Spleen (tissue), 13 donors: ENCODE measurements at places on chromosomes 12 and 14.

DNA sequence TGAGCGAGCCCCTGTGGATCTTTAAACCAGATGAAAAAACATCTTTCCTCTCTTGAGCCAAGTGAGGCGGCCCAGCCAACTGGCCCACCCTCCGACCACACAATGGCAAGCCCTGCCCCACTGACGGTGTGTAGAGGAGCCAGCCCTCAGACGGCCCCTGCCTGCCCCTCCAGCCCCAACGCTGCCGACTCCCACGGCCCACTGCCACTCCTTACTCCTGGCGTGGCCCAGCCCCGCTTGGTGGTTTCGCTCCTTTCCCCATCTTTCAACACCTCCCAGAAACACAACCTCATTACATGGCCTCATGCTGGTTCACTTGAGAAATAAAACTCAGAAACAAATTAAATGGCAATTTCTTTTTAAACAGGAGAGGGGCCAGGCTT, 80.6 kb upstream of the DICER1 start:
- H3K36me3 ChIP-seq, result no peaks in the 10 kb centered on the region
- H3K27ac ChIP-seq, result no peak overlapping the region
- no peak overlapping the region for H3K4me3 ChIP-seq
- DNase-seq, result peak; percentile 62

GRCh38 chr14:34303811-34304210, 158.2 kb downstream of the SPTSSA start:
- H3K27ac ChIP-seq, result no peak overlapping the region
- DNase-seq, result no peak
- no peaks in the 10 kb centered on the region for H3K36me3 ChIP-seq
- no peak overlapping the region for H3K4me3 ChIP-seq
- H3K27me3 ChIP-seq, result no peaks in the 10 kb centered on the region

DNA sequence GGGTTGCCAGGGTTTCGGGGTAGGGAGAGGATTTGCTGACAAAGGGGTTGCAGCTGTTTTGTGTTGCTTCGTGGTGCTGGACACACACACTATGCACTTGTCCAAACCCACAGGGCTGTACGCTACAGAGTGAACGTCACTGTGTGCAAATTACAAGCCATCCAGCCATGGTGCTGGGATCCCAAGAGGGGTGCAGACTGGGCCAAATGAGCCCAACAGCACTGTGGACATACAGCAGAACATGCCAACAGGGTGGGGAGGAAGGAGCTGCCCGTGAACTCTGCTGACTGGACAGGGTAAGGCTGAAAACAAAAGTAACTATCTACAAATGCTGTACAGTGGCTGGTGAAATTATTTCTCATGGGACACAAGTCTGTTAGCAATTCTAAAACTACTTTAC, 25.2 kb downstream of the POLE start:
- no peaks in the 10 kb centered on the region for H3K27me3 ChIP-seq
- H3K4me3 ChIP-seq, result no peak overlapping the region
- DNase-seq, result no peak
- H3K4me1 ChIP-seq, result peaks cover 81% of the 10 kb centered on the region
- H3K27ac ChIP-seq, result no peak overlapping the region
- peaks cover 100% of the 10 kb centered on the region for H3K36me3 ChIP-seq

- H3K27ac ChIP-seq, result no peak overlapping the region
- H3K4me1 ChIP-seq, result no peaks in the 10 kb centered on the region
- H3K27me3 ChIP-seq, result no peaks in the 10 kb centered on the region
- no peak overlapping the region for H3K4me3 ChIP-seq
These were observed 405.0 kb upstream of the TMTC1 start for GRCh38 chr12:30188602-30189326.

GRCh38 chr14:78566859-78567172, 396.6 kb downstream of the NRXN3 start:
- no peaks in the 10 kb centered on the region for H3K4me1 ChIP-seq
- DNase-seq, result no peak
- H3K27me3 ChIP-seq, result no peaks in the 10 kb centered on the region
- H3K36me3 ChIP-seq, result no peaks in the 10 kb centered on the region
- no peak overlapping the region for H3K4me3 ChIP-seq

GRCh38 chr12:32183650-32184049, 77.0 kb downstream of the BICD1 start:
- no peaks in the 10 kb centered on the region for H3K4me1 ChIP-seq
- no peak overlapping the region for H3K4me3 ChIP-seq
- no peak overlapping the region for H3K27ac ChIP-seq
- peaks cover 12% of the 10 kb centered on the region for H3K36me3 ChIP-seq
- DNase-seq, result no peak
